ENCODE measurements at places on chromosomes 6 and 20. TPM values are rescaled to one million over a fixed set of nuclear protein-coding genes. Genes with fewer than 3 reads are reported as not detected.

The BPIFB4 gene
- total RNA-seq = not detected

The CALHM5 gene
- 2.2 TPM for total RNA-seq

The MANEA gene
- 5.9 TPM for total RNA-seq

The RNF217 gene
- 26.0 TPM for total RNA-seq

The COL19A1 gene
- total RNA-seq = 0.49 TPM

The PRICKLE4 gene
- 10.1 TPM for total RNA-seq

The KIAA0408 gene
- 4.7 TPM for total RNA-seq

The BPIFB3 gene
- not detected for total RNA-seq

The ZNF831 gene
- total RNA-seq = 2.2 TPM

The C20orf204 gene
- total RNA-seq = 0.98 TPM

The IL17F gene
- total RNA-seq = not detected

The MAS1 gene
- total RNA-seq = 0.49 TPM

The POM121L2 gene
- total RNA-seq = not detected

The ANKRD6 gene
- 13.3 TPM for total RNA-seq

The MATN4 gene
- not detected for total RNA-seq

The ZNF391 gene
- total RNA-seq = 14.2 TPM

The HTR1B gene
- total RNA-seq = not detected

The RHAG gene
- 2.5 TPM for total RNA-seq

Measured in vagina (tissue), 2 donors.